ENCODE measurements at places on chromosomes 3 and 15.

DNA sequence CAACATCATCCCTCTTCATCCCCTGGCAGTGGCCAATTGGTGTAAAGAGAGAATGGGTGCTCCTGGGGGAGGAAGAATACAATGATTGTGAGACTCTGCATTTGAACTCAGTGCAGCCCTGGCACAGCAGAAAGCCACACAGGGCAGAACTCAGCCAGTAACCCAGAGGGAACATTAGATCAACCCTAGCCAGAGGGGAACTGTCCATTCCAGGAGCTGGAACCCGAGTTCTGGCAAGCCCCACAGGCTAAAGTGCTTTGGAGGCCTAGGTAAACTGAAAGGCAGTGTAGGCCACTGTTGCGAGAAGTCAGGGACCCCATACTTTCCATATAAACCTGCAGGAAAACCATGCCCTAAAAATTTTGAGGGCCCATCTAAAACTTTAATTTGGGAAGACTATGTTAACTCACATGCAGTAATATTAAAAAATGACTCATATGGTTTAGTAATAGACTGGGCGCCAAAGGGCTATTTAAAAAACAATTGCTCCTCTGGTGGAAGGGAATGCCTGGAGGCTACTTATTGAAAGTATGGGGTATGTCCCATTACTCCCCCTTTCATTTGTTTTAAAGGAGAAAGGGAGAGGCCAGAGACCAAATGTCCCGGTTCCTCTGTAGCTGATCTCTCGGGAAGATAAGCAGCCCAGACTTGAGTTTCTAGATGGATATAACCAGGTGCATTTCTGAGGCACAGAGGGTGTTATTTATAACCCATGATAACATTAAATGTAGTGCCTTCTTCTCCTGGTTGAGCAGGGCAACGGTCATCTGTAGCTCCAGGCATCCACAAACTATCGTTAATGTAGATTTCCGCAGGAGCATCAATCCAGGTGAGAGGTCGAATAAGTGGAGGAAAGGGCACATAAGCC lies 5.8 kb upstream of the RAD51 start:
- DNase-seq = no peak

- DNase-seq = no peak
Observed at GRCh38 chr3:194285024-194285849, 65.9 kb downstream of the CPN2 start.

- no peak for DNase-seq
Observed at GRCh38 chr3:13767896-13768295, 112.0 kb downstream of the WNT7A start.

DNA sequence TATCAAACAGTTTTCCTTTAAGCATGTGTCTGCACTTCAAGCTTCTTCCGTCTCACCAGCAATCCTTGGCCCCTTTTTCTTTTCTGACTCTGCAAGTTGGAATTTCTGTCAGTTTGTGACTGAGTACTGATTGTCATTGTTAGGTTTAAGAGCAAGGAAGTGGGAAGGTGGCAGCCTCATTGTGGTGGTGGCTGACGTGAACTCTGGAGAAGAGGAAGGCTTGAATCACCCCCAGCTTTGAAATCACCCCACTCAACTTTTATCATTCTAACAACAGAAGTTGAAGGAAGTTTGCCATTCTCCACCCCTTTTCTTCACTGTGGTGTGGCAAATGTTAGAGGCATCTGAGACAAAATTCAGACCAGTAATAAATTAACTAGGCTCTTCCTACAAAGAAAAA lies 231.6 kb upstream of the AGTR1 start:
- DNase-seq = no peak

Data from hepatic stellate cell (primary cell).